AG08396 (cell line): ENCODE measurements at places on chromosomes 12 and 14.
A peak's percentile ranks its signal among the peaks of the same experiment; 100 is the strongest.

DNA sequence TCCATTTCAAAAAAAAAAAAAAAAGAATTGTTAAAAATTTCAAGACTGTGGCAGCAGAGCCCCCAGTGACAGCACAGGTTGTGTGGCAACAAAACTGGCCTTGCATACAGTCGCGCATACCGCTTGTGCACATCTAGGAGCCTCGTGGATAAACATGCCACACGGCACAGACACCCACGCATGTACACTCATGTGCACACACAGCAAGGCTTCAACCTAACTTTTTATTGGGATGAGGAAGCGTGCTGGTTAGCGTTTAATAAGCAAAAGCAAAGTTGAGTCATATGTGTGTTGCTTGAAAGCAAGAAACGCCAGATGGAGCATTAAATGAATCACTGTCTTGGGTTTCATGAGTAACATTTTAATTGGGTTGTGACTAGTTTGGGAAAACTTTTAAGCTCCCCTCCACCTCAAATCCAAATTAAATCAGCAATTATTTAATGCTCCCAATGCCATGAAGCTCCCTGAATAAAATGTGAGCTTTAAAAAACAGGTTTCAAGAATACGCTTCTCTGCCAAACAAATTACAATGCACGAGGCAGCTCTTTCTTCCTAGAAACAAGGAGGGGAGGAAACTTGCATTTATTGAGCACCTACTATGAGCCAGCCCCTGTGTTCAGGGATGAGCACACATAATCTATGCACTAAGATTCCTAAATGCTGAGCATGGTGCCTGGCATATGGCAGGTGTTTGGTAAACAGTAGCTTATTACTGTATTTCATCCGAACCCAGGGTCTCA, 35.7 kb upstream of the EML1 start:
- DNase-seq, result peak; percentile 76

GRCh38 chr12:9856151-9856550, 13.0 kb downstream of the CLEC2B start:
- no peak for DNase-seq

DNA sequence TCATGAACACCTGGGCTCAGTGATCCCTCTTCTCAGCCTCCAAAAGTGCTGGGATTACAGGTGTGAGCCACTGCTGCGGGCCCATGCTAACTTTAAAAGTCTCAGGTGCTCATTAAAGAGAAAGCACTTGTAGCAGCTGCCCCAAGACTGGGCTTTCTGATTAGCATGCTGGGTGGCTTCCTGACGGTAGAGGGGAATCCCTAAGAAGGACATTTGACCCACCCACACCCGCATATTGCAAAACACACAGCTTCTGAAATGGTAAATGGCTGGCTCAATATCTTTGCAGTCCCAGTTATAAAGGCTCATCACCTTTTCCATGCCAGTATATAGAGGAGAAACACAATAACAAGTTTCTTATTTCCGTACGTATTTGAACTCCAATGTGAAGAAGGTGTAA, 19.3 kb upstream of the BICD1 start:
- no peak for DNase-seq

DNA sequence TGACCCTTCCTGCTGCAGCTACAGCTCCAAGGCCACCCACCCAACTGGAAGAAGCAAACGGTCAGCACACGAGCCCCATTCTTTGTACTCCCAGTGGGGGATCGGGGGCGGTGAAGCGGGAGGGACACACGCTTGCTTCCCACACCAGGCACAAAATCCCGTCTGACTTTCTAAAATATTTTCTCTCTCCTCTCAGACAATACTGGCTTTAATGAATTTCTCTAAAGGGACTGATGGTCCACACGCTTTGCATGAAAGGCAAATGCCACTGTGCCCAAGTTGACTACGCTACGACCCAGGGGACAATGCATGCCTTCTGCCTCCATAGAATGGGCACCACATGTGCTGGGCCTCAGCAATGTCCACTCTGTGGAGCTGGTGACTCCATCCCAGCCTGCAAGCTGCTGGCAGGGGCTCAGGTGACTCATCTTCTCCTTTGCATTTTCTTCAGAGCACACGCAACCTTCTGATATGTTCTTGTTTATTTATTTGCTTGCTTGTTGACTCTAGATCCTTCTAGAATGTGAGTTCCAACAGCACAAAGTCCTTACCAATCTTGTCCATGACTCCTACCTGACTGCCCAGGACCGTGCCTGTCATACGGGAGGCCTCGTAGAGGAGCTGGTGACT, 15.6 kb downstream of the SYNE3 start:
- DNase-seq, result peak; percentile 79

DNA sequence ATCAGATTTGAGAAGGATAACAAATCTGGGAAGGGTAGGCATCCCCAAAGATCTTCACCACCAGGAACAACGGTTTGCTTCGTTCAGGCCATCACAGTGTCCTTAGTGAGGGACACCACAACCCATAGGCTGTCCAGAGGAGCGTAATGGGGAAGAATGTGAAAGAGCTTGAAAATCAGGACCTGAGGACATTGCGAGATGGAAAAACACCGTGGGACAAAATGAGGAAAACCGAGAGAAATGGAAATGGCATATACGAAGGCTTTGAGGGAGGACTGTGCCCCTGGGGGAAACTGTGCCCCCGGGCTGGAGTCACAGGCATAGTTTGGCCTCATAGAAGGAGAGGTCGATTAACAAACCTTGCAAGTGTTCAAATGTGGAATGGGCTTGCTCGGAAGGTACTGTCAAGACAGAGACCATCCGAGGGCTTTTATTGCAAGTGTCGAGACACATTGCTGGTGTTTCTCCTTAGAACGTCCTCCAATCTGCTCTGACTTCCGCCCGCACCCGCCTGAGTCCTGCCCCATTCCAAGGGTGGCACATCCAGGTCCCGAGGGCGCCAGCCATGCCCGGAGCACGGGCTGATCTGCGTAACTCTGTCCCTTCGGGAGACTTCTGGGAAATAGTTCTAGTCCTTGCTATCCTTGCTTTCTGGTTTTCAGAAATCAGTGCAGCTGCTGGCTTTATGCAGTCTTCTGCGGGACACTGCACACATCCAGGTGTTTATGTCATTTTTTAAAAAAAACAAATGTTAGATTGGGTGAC, 885 bp upstream of the PALS1 start:
- peak; percentile 39 for DNase-seq

DNA sequence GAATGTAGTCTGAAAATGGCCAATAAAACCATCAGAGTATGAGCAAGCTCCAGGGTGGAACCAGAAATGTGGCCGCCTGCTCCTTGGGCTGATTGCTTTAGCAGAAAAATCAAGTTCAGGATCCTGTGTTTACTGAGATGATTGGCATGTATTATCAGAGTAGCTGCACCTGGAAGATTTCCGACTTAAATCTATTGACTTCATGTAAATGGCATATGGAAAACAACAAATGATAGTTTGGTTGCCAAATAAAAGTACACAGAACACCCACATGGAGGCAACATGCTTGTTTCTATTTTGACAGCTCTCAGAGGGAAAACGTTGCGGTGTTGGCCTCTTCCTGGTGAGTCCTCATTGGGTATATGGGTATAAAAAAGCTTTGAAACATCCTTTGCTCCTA, 31.3 kb downstream of the SOCS2 start:
- DNase-seq, result no peak

- DNase-seq, result peak; percentile 36
These were observed at the start of gene FIGNL2 for GRCh38 chr12:51848326-51848727. Gene FIGNL2 (minus strand): TSS chr12:51848718. CDS start chr12:51822413, 26,305 bp downstream.

DNA sequence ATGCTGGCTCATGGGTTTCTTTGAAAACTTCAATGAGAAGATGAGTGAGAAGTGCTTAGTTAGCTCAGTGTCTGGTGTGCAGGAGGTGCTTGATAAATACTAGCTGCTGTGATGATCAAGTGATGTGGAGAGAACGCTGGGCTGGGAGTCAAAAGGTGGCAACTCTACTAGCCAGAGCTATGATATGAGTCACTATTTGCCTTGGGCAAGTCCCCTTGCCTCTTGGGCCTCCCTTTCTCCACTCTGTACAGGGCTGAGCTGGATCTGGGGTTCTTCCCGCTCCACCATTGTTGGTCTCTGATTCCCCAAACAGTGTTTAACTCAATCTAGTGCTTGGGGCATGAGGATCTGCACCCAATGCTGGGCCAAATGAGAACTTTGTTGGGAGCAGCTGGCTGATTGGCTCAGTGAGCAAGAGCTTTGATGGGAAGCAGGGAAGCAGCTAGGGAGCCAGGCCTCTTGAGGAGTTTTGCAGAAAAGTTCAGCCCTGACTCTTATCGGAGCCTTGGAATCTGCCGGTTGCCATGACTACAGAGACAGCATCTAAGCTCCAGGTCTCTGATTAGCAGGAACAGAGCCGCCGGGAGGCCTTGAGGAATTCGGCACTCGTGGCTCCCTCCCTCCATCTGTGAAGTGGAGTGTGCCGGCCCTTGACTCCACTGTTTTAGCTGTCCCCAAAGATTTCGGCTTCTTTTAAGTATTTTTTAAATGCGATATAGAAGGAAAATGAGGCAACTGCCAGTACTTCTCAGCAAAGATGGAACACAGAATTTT, 82.1 kb upstream of the HSPB8 start:
- no peak for DNase-seq

DNA sequence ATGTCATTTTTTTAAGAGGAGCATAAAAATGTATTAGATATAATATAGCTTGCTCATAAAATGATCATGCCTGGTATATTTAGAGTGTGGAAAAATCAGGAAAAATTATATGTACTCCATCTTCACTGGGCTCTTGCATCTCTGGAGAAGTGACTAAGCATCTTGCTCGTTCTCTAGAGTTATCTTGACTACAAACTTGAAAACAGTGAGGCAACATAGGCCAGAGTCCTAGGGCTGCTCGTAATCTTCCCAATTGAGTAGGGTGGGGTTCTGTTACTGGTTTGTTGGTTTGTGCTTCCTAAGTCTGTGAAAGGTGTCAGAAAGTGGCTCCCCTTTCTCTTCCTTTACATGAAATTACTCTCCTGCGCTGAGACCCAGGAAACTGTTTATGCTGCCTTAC, 46.2 kb downstream of the AACS start:
- DNase-seq, result no peak

- DNase-seq, result no peak
These were observed 48.9 kb upstream of the BTG1 start for GRCh38 chr12:92194561-92194960.

GRCh38 chr14:66228267-66228970, 257.8 kb upstream of the CCDC196 start:
- no peak for DNase-seq

- peak; percentile 92 for DNase-seq
These were observed at the start of gene MMP14 for GRCh38 chr14:22836301-22837113. Gene MMP14 (plus strand): TSS chr14:22836585. CDS start chr14:22836818, 233 bp downstream.

- peak; percentile 66 for DNase-seq
These were observed 606 bp downstream of the CINP start for GRCh38 chr14:102362084-102362483.

GRCh38 chr12:79765157-79765556, 74.4 kb upstream of the PAWR start:
- DNase-seq, result no peak

DNA sequence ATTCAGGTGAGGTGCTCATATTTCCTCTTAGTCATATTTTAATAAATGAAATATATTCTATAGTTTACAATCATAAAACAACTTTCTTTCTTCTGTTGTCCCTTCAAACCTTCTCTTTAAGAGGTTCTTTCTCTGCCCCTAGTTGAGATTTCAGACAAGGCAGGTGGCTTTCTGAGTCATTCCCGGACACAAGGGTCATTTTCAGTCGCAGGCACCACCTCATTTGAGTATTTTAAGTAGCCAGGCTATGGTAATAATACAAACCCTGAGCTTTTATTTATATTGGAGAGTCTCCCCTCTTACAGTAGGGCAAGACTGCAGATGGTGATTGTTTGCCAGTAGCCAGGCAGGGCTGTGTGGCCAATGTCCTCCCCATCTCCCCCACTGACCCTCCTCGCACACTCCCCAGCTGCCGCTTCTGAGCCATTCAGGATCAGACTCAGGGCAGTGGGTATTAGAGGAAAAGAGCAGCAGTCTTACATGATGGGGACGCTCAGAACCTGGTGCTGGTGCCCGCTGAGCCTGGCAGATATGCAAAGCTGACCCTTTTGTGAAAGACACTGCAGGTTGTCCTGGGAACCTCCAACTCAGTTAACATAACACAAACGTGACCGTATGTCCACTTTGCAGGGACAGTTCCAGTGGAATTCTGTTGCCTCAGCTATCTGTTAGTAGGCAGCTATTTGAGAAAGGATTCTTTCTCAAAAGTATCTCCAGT, 101.1 kb upstream of the BCL2L14 start:
- no peak for DNase-seq

GRCh38 chr14:103507751-103508150, 14.9 kb downstream of the CKB start:
- no peak for DNase-seq

DNA sequence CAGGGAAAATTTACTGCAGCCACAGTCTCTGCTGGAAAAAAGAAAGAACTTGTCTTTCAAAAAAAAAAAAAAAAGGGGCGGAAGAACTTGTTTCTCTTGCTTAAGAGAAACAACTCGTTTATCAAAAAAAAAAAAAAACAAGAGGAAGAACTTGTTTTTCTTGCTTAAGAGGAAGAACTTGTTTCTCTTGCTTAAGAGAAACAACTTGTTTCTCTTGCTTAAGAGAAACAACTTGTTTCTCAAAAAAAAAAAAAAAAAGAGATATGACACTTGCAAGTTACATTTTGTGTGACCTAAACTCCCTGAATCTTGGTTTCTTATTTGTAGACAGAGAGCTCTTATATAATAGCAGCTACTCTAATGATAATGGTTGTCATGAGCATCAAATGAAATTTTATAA, 44.7 kb upstream of the USP15 start:
- no peak for DNase-seq

DNA sequence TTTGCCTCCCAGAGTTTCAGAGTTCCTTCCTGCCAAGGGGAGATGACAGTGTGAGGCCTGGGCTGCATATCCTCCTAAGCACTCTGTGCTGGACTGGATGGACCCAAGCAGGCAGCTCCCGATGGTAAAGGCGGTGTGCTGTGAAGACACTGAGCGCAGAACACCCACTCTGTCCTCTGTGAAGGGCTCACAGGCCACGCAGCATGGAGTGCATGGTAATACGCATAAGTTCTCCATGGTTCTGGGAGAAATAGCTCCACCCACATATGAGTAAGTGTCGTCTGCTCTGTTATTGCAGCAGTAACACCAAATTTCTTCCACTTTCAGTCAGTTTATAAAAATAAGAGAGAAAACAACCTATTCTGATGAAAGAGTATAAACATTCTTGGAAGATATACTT, 55.8 kb downstream of the TMEM30B start:
- no peak for DNase-seq

DNA sequence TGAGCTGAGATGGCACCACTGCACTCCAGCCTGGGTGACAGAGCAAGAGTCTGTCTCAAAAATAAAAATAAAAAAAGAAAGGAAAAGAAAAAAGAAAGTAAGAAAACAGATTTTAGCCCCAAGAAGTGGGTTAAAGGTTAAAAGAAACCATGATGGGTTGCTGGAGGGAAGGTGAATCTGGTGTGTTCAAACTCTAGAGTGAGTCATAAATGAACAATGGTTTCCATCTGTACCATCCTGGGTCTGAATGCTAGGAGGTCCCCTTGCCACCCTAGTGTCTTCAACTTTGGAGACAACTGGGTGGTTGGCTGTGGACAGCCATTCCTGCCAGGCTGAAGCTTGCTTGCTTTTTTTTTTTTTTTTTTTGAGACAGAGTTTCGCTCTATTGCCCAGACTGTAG, 1.6 kb upstream of the RPS26 start:
- no peak for DNase-seq

GRCh38 chr12:1126091-1126490, 135.1 kb downstream of the ERC1 start:
- no peak for DNase-seq

GRCh38 chr12:67594888-67595287, 53.7 kb upstream of the DYRK2 start:
- DNase-seq, result no peak

- DNase-seq, result no peak
These were observed 11.7 kb downstream of the CCDC88C start for GRCh38 chr14:91405724-91406435.
